Bronchus fibroblast of lung (primary cell): ENCODE measurements at places on chromosomes 11 and 22. TPM values are rescaled to one million over a fixed set of nuclear protein-coding genes. Genes with fewer than 3 reads are reported as not detected.

The BTG4 gene
- 0.15 and 0.17 TPM in 2 replicates for total RNA-seq

The GDPD4 gene
- not detected in 2 replicates for total RNA-seq

The TSGA10IP gene
- under 0.01 TPM in 1 of 2 replicates, not detected in the other for total RNA-seq

The TPCN2 gene
- 5.2 and 9.1 TPM in 2 replicates for total RNA-seq

The SCGB1C1 gene
- not detected in 2 replicates for total RNA-seq

The B4GALNT4 gene
- 4.7 and 10.7 TPM in 2 replicates for total RNA-seq

The CNTN5 gene
- not detected in 2 replicates for total RNA-seq

The GRM5 gene
- total RNA-seq, result under 0.01 TPM in 1 of 2 replicates, not detected in the other

The NRXN2 gene
- 0.67 and 0.89 TPM in 2 replicates for total RNA-seq

The NRGN gene
- total RNA-seq, result 6.6 and 7.1 TPM in 2 replicates

The EMID1 gene
- 0.30 TPM in 1 of 2 replicates, not detected in the other for total RNA-seq

The ST3GAL4 gene
- 31.3 and 31.7 TPM in 2 replicates for total RNA-seq

The CD248 gene
- 41.8 and 42.9 TPM in 2 replicates for total RNA-seq

The SEC14L6 gene
- total RNA-seq, result under 0.01 and 0.50 TPM in 2 replicates

The PYGM gene
- 0.17 and 0.30 TPM in 2 replicates for total RNA-seq
